C1 segment of cervical spinal cord (tissue), 14 donors: ENCODE measurements at places on chromosomes 5 and 9.

GRCh38 chr9:135857843-135858242 lies 49.5 kb downstream of the CAMSAP1 start:
- no peak for DNase-seq

- DNase-seq = no peak
These were observed 88.3 kb upstream of the CCDC112 start for GRCh38 chr5:115384587-115385375.

GRCh38 chr5:158756871-158757270 lies 342.8 kb downstream of the EBF1 start:
- DNase-seq = no peak

DNA sequence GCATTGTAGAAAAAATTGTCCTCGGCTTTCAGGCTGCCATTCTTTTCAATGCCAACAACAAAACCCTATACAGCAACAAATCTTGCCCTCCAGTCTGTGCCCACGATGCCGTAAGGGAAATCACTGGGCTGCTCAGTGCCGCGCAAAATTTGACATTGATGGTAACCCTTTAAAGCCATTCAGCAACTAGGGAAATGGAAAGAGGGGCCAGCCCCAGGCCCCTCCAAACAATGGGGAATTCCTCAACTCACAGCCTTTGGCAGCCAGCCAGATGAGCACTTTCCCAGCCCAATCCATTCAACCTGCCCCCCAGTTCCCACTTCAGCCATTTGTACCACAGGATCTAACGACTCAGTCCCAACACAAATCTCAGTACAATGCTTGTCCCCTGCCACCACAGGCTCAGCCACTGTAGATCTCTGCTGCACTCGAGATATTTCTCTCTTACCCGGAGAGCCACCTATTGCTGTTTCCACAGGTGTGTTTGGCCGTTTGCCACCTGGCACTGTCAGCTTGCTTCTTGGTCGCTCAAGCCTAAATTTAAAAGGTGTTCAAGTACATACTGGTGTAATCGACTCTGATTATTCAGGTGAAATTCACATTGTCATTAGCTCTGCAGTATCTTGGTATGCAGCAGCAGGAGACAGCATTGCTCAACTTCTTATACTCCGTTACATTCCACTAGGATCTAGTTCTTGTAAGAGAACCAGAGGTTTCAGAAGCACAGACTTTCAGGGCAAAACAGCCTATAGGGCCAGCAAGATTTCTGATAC lies 103.3 kb downstream of the SYK start:
- DNase-seq = no peak

DNA sequence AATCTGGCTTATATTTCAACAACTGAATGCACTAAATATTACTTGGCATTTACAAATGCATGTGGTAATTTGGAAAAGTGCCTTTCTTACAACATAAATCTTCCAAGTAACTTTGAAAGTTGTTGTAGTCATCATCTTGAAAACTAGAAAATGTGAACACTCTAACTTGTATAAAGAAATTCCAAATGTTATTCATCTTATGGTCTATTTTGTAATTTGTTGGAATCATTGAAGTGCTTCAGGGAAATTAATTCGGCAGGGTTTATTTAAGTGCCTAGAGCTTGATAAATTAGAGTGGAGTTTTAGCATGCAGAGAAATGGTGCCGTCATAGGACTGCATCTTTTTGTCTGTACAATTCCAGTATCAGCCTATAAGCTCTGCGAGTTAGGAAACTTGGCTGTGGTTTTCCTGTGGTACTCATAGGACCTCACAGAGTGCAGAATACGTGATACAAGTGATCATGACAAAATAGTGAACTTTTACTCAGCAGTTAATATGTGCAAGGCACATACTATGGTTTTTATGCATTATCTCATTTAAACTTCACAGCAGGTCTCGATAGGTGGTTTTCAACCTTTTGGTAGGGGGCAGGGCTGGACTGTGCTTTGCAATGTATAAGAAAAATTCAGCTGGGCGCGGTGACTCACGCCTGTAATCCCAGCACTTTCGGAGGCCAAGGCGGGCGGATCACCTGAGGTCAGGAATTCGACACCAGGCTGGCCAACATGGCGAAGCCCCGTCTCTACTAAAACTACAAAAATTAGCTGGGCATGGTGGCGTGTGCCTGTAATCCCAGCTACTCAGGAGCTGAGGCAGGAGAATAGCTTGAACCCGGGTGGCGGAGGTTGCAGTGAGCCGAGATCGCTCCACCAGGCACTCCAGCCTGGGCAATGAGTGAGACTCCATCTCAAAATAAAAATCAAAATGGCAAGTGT lies 79.6 kb downstream of the RAI14 start:
- no peak for DNase-seq

DNA sequence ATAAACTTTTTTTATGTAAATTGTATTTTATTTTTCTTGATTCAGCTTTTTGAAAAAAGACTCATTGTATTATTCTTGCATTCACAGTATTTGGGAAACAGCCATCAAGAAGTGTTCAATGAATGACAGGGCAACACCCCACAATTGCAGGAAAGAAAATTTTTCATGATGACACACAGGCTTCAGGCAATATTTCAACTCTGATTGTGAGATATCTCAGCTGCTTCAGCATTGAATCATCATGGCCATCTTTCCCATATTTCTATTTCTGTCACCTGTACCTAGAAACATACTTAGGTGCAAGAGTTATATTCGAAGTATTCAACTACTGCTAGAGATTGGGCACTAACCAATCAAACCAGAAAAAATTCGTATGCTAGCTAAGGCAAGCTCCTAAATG lies 446.0 kb downstream of the ISL1 start:
- DNase-seq = no peak

GRCh38 chr5:106331415-106331814 lies 1339.3 kb downstream of the EFNA5 start:
- DNase-seq = no peak

DNA sequence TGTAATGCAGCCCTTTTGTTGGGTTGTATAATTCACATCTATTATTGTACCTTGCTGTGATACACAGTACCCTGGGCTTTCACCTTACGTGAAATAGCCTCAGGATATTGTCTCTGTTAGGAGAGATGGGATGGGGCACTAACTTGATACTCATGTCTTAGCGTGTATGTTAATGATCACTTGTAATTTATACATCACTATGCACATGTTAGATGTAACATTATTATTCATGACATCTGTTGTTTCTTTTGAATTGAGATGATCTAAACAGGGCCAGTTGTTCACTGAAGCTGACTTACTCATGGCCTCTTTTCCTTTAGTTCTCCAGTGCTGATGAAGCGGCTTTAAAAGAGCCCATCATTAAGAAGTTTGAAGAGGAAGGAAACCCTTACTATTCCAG lies 65.2 kb downstream of the MCCC2 start:
- DNase-seq = no peak

- no peak for DNase-seq
These were observed 207.8 kb downstream of the SEMA5A start for GRCh38 chr5:9337928-9338595.

DNA sequence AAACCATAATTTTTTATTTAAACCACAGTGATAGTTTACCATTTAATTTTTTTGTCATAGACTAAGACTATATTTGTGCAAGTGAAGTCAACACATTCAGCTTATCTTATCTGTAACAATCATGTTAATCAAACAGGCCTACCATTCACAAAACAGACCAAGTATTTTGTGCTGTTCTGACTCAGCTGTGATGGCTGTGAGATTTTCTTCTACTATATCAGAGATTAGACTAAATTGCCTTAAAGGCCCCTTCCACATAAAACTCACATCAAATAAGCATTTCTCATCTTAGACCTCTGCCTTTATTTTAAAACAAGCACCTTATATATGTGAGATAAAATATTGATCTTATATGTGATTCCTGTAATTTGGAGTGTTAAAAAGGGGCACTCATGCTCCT lies 13.4 kb downstream of the CCDC152 start:
- no peak for DNase-seq

- no peak for DNase-seq
These were observed 10.1 kb upstream of the MARVELD2 start for GRCh38 chr5:69404659-69405330.

- no peak for DNase-seq
These were observed 5.8 kb downstream of the PSMB7 start for GRCh38 chr9:124409410-124409809.

DNA sequence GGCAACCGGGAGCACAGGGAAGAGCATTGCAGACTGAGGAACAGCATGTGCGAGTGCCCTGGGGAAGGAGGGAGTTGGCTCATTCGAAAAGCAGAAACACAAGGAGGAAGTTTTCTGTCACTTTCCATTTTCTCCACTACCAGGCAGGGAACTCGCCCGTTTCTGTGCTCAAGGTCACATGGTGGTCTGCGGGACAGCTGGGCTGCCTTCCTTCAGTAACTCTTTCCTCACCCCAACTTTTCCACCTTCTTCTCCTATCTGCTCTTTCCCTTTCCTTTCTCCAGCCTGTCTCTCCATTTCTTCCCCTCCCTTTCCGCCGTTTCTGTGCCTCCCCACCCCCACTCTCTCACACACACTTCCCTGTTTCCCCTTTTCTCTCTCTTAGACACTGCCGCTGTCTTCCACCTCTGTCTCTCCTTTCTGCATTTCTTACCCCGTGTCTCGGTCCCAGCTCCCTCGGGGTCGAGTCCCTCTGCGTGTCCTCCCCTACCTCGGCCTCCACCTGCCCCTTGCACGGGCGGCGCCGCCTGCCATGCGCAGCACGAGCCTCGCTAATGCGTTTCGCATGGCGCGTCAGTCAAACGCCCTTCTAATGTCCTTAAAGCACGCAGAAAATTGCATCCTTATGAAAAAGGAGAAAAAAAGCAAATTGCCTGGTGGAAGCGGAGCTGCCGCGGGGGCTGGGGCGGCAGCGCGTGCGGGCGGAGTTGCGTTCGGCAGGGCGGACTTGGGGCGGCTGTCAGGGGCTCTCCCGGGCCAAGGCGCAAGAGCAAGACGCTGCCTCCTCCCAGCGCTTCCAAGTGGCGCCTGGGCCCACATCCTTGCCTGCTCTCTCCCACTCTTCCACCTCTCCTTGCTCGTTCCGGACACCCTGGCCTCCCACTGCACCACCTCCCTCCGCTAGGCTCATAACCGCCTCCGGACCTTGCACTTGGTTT lies 9.5 kb downstream of the BARX1 start:
- no peak for DNase-seq

DNA sequence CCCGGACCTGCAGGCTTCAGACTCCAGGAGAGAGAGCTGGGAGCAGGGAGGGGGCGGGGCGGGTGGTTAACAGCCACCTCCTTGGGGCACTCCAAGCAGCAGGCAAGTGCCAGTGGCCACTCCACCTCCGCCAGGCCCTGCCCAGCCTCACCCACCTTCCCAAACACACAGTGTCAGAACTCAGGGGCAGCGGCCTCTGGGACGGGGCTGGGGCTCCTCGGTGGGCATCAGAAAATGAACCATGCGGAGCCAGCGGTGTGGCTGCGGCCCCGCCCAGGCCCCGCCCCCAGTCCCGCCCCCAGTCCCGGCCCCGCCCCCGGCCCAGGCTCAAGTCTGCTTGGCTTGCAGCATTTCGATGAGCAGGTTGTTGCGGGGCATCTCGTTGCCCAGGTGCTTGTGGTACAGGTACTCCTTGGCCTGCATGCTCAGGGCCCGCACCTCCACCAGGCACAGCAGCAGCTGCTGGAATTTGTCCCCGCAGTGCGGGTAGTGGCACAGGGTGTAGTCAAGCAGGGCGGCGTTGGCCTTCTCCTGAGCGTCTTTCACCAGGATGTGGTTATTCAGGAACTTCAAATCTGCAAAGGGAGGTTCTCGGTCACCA lies 24.7 kb downstream of the NR5A1 start:
- DNase-seq = no peak

GRCh38 chr9:132698989-132699388 lies 28.7 kb downstream of the GTF3C4 start:
- no peak for DNase-seq

- no peak for DNase-seq
These were observed 37.9 kb upstream of the GABRP start for GRCh38 chr5:170745481-170746071.

GRCh38 chr9:98383758-98384157 lies 128.3 kb upstream of the TBC1D2 start:
- no peak for DNase-seq

DNA sequence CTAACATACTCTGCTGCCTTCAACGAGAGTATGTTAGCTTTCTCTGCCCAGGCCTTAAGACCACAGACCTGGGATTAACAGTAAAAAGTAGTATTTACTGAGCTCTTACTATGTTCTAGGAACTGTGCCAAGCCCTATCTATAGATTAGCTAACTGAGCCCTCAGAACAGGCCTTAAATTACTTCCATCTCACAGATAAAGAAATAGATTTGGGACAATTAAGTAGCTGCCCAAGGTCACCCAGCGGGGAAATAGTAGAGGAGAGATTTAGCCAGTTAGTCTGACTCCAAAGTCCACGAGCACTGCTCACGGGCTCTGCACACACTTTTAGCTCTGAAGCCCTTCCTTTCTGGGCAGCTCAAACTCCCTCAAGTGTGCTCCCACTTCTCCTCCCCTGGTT lies 64.5 kb upstream of the EQTN start:
- DNase-seq = no peak

DNA sequence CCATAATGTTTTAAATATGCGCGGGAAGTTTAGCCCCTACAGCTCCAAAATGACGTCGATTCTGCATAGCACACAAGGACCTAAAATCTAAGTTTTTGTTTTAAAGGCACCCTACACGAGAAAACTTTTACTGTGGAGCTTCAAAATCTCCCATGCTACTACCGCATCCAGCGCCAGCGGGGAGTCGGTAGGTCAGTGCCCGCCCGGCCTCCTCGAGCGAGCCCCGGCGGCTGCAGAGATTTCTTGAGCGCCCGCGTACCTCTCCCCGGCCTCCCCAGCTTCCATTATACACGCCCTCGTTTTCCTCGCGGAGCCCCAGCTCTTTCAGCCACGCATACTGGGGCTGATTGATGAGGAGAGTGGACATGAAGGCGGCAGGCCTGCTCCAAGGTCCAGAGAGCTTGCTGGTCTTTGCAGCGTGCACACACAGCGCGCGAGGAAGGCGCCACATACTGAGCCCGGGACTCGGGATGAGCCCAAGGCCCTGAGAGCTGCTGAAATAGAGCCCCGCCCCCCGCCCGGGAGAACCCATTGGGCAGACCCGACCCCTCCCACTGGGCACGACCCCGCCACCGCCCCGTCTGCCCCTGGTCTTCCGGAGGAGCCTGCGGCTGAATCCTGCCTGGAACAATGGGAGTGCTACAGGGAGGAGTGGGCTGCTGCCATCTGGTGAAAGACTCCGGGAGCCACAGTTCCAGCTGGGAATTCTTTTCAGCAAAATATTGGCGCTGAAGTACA lies at the start of gene ALDH7A1:
Gene ALDH7A1, minus strand, starts transcription at position 472 of the 738 bp plus-strand sequence. Its CDS starts 21 bp downstream, at position 451.
- DNase-seq = peak; percentile 90

- DNase-seq = no peak
These were observed 435.3 kb upstream of the TNC start for GRCh38 chr9:115553060-115553773.
